ENCODE measurements at places on chromosomes 13 and 19. TPM values are rescaled to one million over a fixed set of nuclear protein-coding genes. Genes with fewer than 3 reads are reported as not detected.
A peak's percentile ranks its signal among the peaks of the same experiment; 100 is the strongest.

OXGR1 gene
- total RNA-seq: 0.40 TPM

GRCh38 chr19:33780251-33780650 lies 16.4 kb upstream of the KCTD15 start:
- DNase-seq: no peak

PCP2 gene
- not detected for total RNA-seq

LRP3 gene
- total RNA-seq: 1.5 TPM

- DNase-seq: no peak
Measured at GRCh38 chr13:74132776-74133656, 1.2 kb downstream of the KLF12 start.

DNA sequence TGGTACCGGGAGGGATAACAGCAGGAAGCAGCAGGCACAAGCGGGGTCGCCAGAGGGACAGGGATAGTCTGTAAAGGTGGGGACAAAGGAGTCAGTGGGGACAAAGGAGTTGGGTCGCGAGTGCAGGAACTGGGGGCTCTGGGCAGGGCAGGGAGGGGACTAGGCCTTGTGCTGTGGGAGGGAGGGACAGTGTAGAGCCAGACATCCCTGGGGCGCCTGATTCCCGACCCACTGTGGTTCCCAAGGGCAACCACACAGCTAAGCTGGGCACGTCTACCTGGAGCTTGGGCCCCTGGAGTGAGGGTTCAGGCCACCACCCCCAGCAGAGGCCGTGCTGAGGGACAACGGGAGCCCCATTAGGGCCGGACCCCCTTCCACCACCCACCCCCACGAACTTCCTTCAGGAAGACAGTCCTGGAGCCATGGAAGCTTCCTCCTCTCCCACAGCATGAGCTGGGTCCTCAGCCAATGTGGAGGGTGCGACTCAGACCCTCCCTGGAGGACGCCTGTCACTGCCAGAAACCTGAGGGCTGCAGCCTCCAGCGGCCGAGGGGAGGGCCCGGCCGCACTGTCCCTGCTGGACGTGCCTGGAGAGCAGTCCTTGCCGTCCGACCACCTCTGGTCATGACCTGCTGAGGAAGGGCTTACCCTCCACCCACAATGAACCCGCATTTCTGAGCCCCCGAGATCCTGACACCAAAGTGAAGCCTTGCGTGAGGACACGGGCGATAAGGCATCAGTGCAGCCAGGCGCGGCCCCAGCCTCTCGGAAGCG lies 77.9 kb downstream of the SPACA7 start:
- DNase-seq: no peak

- no peak for DNase-seq
Measured at GRCh38 chr19:40280608-40281221, 4.4 kb downstream of the AKT2 start.

- peak; percentile 61 for DNase-seq
Measured at GRCh38 chr13:112873851-112874750, 94.9 kb upstream of the MCF2L start.

GRCh38 chr13:47650209-47650608 lies 350.9 kb downstream of the SUCLA2 start:
- DNase-seq: no peak

DNA sequence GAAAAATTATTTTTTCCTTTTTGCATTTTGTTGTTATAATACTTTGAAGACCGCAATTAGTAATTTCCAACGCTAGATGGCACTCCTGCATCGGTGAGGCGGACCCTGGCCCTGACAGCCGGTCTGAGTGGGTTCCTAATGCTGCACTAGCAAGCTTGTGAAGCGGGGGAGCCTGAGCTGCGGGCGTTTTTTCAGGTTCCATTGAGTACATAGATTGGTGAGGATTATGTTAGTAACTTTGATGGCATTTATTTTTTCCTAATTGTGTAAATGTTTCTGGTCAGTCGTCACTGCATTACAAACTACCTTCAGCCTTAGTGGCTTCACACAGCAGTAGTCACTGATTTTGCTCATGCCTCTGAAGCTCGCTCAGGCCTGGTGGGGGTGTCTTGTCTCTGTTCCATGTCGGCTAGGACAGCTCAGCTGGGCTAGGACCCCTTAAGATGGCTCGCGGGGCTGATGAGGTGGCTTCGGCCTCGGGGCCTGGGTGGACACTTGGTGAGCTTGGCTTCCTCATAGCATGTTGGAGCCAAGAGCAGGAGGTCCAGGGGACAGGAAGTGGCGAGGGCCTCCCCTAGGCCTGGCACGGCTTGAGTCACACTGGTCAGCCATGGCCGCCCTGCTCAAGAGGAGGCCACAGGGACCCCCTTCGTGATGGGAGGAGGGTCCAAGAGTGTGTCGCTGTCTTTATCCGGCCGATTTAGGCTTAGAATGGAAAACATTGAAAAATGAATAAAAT lies 25.0 kb downstream of the ERCC5 start:
- peak; percentile 43 for DNase-seq

Data from Calu3 (cell line).